ENCODE measurements at places on chromosomes 4 and X.

DNA sequence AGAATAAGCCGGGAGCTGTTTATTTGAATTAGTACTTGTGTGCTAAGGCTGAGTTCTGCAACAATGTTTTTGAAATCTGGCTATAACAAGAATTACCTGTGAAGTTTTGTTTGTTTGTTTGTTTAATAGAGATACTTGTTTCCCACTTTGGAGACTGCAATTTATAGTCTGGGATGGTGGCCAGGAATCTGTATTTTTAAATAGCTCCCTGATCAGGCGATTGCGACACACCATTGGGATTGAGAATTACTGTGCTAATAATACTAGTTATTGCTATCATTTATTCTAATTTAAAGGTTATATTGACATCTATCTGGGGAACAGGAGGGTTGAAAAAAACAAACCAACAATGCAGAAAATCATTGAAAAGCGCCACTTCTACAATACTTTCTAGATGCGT, 951.6 kb upstream of the TENM3 start:
- DNase-seq = no peak

DNA sequence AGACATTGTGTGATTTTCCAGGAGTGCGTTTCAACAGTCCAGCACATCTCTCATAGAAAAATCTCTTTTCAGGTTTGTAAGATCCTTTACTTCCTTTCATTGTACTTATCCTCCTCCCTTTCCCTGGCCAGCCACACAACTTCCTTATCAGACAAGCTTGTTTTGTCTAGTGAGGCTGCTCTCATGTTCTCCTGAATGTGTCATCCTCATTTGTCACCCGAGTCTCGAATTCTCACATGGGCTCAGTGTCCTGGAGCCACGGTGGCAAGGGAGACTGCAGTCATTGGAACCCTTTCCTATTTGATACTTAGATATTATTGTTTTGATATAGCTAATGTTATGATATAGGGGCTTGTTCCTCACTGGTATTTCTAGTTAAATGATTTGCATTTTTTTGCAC, 16.9 kb downstream of the SYNPO2 start:
- no peak for DNase-seq

- peak; percentile 3 for DNase-seq
These were observed 70.2 kb upstream of the PRPS2 start for GRCh38 chrX:12721042-12721441.

DNA sequence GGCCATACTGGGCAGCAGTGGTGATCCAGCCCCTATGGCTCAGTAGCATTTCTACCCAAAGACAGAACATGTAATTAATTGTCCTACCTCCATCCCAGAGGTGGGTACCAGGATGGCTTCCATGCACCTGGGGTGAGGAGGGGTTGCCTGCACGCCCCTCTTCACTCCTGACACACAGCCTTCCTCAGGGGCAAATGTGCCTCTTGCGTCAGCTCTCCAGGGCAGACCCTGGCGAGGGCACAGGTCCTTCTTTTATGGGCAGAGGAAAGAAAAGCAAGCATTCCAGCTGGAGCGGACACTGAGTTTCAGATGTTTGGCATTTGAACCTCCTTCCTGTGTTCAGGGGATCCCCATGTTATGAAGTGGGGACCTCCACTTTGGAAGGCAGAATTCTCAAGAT, 95.6 kb downstream of the PHKA2 start:
- no peak for DNase-seq

DNA sequence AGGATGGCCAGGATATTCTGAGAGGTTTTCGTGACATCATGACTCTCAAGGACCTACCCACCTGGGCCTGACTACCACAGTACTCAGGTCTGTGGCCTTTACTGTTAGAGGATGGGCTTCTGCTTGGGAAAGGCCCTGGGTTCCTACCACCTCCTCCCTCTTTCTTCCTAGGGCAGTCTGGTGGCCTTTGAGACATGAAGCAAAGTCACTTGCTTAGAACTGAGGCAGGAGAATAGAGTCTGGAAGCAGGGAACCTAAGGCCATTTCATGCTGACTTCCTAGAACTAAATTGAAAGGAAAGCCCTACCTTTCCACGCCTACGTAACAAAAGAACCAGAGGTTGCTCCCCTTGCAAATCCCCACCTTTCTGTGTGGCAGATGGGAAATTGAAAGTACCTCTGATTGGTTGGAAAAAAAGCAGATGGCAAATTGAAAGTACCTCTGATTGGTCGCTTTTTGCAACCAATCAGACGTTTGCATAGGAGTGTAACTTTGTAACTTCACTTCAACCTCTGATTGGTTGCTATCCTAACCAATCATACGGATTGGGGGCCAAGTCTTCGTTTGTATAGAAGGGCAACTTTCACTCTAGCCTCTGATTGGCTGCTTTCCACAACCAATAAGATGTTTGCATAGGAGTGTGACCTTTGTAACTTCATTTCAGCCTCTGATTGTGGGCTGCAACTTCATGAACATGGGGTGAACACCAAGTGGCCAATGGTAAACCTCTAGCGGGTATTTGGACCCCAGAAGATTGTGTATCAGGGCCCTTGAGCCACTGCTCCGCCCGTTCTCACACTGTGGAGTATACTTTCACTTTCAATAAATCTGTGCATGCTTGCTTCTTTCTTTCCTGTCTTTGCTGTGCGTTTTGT, 9.9 kb upstream of the AKAP14 start:
- DNase-seq = no peak

Measured in renal cortical epithelial cell (primary cell).